ENCODE measurements at places on chromosomes 1 and 21.
A peak's percentile ranks its signal among the peaks of the same experiment; 100 is the strongest.

- DNase-seq, result no peak
Measured at GRCh38 chr1:4214826-4215225, 314.8 kb upstream of the C1orf174 start.

GRCh38 chr1:245978915-245979314, 528.2 kb downstream of the SMYD3 start:
- no peak for DNase-seq

DNA sequence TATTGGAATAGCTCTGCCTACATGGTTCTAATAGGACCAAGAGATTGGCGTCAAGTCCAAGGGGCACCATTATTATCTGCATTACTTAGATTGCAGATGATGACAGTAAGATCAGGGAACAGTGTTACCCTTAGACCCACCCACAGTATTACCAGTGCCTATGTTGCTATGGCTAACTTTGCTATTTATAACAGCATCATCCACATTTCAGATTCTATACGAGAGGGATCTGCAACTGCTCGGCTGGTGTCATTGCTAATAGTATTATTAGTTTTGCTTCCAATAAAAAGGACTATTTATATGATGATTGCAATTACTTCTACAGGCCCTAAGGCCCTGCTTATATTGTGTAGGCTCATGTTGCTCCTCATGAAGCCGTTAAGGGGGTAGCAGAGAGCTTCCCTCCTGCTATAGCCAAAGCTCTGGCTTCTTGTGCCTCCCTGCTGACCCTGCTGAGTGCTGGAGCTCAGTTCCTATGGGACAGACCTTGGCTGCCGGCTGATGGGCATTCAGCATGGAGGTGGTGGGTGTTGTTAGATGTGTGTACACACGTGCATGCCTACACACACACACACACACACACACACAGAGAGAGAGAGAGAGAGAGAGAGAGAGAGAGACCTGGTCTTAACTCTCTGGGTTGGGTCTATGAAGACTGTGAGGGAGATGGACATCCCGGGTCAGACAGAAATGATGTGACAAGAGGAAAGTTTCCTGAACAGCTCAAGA, 1.3 kb downstream of the BCAN start:
- DNase-seq, result no peak

DNA sequence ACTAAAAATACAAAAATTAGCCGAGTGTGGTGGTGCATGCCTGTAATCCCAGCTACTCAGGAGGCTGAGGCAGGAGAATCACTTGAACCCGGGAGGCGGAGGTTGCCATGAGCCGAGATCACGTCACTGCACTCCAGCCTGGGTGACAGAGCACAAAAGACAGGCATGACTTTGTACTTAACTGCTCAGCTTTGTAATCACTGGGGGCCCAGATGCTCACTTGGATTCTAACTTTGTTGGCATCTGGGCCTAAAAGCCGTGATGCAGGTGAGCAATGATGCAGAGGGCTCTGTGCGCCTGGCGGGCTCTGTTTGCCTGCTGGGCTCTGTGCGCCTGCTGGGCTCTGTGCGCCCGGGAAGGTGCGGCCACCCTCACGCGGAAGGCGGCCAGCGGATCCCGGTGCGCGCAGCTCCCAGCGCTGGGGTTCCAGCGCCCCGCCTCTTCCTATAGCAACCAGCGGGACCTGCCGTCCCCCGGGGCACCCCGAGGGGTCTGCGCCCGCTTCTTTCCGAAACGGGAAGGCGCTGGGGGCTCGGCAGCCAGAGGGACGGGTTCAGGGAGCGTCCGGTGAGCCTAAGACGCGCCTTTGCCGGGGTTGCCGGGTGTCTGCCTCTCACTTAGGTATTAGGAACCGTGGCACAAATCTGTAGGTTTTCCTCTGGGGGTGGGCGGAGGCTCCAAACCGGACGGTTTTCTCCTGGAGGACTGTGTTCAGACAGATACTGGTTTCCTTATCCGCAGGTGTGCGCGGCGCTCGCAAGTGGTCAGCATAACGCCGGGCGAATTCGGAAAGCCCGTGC, 31.7 kb downstream of the PRMT2 start:
- peak; percentile 54 for DNase-seq

GRCh38 chr21:36207577-36208320, 51.1 kb downstream of the DOP1B start:
- DNase-seq, result peak; percentile 10

DNA sequence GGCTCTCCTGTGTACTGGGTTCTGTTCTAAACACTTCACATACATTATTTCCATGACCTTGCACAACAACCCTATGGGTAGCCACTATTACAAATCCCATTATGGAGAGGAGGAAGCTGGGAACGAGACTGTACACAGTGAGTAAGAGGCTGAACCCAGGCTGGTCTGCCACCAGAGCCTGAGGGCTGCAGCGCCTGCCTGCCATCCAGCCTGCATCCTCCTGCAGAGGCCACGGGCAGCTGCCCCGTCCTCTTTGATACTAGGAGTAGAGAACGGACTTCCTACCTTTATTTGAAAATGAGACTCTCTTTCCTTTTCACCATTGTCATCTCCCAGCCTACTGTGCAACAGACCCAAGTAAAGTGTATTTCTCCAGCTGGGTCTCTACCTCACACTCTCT, 370.0 kb downstream of the HHAT start:
- DNase-seq, result no peak

- DNase-seq, result no peak
Measured at GRCh38 chr21:39136711-39137110, 46.5 kb downstream of the PSMG1 start.

GRCh38 chr1:55839626-55840025, 624.5 kb upstream of the USP24 start:
- no peak for DNase-seq

DNA sequence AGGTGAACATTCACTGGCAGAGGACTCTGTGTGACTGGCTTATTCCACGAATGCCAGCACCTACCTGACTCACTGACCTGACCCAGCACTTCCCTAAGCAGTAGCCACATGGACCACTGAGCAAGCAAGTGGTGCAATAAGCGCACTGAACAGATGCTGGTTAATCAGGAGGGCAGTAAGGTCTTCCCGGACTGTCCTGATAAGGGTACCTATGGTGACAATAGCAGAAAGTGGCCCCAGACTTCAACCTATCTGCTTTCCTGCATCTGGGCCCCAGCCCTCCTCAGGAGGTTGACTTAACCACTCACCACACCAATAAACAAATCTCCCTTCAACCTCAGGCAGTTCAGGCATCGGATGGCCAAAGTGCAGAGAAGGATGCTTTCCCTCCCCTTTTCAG, 65.7 kb downstream of the SETD4 start:
- DNase-seq, result no peak

- DNase-seq, result no peak
Measured at GRCh38 chr21:43832158-43832550, 32.9 kb upstream of the AGPAT3 start.

DNA sequence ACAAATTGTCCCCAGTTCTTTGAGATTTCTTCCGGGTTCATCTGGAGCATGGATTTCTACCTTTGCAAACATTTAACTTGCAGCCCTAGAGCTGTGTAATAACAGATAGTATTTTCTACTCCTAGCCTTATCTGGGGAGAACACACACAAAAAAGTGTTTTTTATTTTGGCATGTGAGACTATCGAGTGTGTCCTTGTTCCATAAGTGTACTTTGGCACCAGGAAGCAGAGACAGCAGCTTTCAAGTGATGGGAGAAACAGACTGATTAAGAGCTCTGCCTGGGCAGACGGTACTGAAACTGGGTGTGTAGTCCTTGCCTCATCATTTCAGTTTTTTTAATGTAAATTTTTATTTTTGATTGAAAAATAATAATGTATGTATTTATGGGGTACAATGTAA, 297.4 kb downstream of the ST6GALNAC3 start:
- no peak for DNase-seq

- no peak for DNase-seq
Measured at GRCh38 chr1:230407351-230407750, 18.8 kb downstream of the PGBD5 start.

DNA sequence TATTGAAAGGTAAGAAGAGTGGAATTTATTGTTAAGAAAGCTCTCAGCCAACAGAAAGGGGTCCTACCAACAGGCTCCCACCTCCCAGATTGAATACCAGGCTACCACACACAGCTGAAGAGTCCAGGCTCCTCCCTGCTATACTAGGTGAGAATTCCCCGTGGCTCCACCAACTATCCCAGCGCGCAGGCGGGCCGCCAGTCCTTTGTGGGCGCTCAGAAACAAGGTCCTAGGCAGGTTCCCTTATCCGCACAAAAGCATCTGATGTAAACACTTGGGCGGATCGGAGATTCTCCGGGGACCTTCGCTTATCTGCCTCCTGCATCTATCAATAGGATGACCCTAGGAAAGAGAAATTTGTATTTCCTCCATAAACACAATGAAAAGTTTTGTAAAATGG, 423.9 kb upstream of the ADGRL4 start:
- DNase-seq, result no peak

- no peak for DNase-seq
Measured at GRCh38 chr1:155322571-155322952, 1.9 kb downstream of the RUSC1 start.

DNA sequence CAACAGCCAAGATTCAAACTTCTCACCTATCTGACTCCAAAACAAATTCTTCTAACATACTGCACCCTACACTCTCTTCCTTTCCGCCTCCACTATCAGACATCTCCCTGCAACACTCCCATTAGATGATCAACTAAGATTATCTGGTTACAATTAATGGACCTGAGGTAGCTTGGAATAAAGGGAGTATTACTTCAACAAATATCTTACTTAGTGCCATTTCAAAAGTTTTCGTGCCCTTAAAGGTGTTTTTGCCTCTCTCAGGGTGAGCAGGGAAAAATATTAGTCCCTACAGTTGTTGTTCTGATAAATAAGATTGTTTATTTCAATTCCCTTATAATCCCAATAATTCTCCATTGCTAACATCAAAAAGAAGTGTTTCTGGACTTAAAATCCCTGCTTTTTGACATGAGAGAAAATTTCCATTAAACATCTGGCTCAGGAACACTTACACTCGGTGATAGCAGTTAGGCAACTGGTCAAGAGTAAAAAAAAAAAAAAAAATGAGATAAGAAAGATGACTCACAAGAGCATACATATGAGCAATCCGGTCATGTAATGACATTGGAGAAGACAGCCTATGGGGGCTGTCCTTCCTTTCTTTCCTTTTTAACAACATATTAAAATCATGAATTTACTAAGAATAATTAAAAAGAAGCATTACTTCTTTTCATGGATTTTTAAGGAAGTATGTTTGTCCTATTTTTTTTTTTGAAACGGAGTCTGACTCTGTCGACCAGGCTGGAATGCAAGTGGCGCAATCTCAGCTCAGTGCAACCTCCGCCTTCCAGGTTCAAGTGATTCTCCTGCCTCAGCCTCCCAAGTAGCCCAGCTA, 7.6 kb downstream of the RSBN1 start:
- DNase-seq, result no peak

DNA sequence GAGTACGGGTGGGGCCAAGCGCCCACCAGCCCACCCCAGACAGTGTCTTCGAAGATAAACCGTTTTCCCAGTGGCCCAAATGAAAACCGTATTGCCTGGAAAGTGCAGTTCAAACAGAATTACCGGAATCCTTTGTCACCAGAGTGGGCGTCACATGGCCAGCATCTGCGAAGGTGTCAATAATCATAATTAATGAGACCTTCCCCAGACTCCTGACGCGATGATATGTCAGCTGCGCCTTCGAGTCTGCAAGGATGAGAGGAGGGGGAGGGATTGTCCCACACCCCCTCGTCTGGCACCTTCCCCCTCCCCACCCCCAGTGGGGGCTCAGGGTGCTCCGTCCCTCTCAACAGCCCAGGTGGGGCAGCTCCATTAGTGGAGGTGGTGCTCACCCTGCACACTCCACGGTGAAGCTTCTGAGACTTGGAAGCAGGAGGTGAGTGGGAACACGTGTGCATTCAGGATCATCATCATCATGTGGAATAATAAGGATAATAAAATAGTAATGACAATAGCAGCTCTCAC, 215.1 kb downstream of the PTPRU start:
- DNase-seq, result no peak

- DNase-seq, result no peak
Measured at GRCh38 chr1:17141441-17142197, 22.4 kb upstream of the PADI2 start.

Data from stimulated activated CD4-positive, alpha-beta T cell treated with anti-CD3 and anti-CD28 coated beads, Interleukin-15, amount 100 ng/mL, for 24 hours (primary cell).